Activated naive CD4-positive, alpha-beta T cell treated with anti-CD3 and anti-CD28 coated beads, Interleukin-2, amount 50 U/mL, for 72 hours (primary cell): ENCODE measurements at places on chromosomes 1 and 21. TPM values are rescaled to one million over a fixed set of nuclear protein-coding genes. Genes with fewer than 3 reads are reported as not detected.

The SYCP1 gene
- not detected for total RNA-seq

The DNAH14 gene
- total RNA-seq, result 1.2 TPM

DNA sequence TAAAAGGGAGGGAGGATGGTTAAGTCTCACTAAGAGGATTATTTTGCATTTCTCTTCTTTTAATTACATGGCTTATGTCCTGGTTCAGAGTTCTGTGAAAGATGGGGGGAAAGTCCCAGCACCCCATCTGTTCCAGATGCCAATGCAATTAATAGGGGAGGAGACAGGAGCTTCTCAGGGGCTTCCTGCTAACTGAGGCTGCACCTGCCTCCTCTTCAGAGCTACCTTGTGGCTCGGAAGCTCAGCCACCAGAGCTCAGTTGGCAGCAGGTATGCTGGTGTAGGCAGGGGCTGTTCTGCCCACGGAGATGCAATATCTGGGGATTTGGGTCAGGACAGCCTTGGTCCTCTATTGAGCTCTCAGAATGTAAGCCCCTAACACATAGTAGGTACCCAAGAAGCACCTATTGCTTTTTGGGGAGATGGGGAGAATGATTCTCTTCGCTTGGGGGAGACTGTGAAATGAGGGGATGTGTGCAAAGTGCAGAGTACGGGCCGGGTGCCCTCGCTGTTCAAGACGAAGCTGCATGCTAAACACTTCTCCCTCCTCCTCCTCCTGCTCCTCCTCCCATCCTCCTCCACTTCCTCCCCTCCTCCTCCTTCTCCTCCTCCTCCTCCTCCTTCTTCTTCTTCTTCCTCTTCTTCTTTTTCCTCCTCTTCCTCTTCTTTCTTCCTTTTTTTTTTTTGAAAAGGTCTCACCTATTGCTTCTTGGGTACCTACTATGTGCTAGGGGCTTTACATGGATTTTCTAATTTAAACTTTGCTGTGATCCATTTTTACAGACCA, 279.0 kb downstream of the PTPRU start:
- DNase-seq, result no peak

- peak; percentile 25 for DNase-seq
These were observed 3.2 kb upstream of the ACTRT2 start for GRCh38 chr1:3018051-3018471.

The VSIG8 gene
- not detected for total RNA-seq

The OVAAL gene
- not detected for total RNA-seq

GRCh38 chr21:45935628-45936027, 45.9 kb upstream of the COL6A1 start:
- no peak for DNase-seq
